ENCODE measurements at places on chromosomes 5 and 9.

DNA sequence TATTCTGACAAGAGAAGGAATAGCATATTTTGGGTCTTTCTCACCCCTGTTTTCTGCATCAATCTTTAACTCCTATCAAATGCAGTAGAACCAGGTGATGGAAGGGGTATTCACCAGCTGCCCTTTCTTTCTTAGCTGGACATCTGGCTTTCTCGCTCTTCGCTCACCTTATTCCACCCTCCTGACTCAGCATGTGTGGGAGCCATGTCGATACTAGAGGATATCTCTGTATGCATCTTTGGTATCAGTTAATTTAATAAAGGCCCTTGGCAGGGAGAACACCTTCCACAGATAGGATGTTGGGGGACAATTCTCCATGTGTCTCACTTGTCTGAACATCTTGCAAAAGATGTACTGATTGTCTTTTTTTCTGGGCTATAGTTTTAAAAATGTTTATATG, 71.5 kb downstream of the ZNF474 start:
- DNase-seq: no peak

DNA sequence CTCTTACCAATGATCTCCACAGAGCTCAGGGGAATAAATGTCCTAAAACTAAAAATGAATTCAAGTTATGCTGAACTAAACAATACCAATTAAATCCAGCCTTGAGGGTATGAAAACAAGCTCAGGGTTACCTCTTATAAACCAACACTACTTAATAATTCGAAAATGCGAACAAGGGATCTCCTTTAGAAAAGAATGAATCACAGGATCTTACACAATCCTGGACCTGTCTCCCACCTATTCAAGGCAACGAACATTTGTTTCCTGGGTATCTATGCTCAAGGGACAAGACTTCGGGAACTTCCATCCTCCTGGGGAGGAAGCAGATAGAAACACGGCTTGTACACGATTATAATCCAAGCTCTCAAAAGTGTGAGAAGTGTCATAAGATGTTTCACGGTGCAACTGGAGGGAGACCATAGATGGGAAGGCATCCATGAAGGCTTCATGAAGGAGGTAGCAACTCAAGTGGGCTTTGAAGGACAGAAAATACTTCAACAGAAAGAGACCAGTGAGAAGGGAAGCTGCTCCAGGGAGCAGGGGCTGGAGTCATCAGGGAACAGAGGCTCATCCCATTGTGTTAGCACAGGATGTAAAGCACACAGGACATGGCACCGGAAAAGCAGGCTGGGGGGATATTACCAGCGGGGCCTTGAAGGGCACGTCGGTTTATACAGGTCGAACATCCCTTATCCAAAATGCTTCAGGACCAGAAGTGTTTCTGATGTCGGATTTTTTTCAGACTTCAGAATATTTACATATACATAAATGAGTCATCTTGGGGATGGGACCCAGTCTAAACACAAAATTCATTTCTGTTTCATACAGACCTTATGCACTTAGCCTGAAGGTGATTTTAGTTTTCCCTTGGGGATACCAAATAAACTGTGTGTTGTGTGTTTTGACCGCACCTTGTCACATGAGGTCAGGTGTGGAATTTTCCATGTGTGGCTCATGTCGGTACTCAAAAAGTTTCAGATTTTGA, 87.4 kb downstream of the TLE1 start:
- DNase-seq: no peak

DNA sequence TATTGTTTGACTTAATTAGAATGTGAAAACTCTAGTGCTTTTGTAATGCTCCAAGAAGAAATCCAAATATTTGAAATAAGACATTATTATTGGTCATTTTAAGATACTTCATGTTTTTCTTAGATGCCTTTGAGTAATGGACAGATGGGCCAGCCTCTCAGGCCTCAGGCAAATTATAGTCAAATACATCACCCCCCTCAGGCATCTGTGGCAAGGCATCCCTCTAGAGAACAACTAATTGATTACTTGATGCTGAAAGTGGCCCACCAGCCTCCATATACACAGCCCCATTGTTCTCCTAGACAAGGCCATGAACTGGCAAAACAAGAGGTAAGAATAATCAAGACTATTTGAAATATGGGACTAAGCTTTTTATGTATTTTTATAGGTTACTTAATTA, 69.2 kb upstream of the SREK1 start:
- DNase-seq: no peak

GRCh38 chr5:156716591-156717380, 133.3 kb upstream of the PPP1R2B start:
- no peak for DNase-seq

DNA sequence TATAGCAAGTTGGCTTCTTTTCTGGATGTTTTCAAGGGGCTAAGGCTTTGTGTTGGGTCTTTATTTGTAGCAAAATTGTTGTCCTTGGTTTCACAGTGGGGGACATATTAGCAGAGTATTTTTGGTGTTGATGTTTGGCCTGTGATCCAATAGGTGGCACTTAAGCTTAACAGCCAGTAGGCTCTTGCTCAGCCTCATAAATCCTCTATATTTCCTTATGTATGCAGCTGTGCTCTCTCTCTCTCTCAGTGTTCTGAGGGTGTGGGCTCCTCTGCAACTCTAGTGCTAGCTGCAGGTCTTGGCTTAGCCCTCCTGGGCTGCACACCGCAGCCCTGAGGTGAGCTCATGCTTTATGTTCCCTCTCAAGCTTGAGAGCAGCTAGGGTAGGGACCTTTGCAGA, 195.0 kb upstream of the GHR start:
- DNase-seq: no peak

GRCh38 chr9:108003526-108003925, 514.0 kb upstream of the KLF4 start:
- no peak for DNase-seq

DNA sequence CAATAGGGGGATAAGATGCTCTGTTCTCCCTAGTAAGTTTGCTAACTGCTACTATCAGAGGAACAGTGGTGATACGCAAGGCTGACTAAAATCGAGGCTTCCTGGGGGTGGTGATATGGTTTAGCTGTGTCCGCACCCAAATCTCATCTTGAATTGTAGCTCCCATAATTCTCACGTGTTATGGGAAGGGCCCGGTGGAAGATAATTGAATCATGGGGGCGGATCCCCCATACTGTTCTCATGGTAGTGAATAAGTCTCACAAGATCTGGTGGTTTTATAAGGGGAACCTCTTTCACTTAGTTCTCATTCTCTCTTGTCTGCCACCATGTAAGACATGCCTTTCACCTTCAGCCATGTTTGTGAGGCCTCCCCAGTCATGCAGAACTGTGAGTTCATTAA, 135.1 kb downstream of the LHFPL2 start:
- no peak for DNase-seq

DNA sequence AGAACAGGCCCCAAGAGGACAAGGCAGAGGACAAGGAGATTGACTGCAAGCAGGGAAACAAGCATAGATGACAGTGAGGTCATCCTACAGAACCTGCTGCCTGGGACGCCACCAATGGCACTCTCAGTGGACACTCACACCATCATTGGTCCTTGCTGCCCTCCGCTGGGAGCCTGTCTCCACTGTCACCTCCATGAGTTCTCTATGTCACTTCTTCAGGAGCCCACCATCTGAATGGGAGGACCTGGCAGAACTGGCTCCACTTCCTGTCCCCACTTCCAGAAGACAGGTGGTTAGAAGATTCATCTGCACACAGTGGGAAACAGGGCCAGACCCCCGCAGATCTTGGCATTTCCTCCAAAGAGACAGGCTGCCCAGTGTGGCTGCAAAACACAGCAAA, 188.9 kb downstream of the HSD17B3 start:
- no peak for DNase-seq

DNA sequence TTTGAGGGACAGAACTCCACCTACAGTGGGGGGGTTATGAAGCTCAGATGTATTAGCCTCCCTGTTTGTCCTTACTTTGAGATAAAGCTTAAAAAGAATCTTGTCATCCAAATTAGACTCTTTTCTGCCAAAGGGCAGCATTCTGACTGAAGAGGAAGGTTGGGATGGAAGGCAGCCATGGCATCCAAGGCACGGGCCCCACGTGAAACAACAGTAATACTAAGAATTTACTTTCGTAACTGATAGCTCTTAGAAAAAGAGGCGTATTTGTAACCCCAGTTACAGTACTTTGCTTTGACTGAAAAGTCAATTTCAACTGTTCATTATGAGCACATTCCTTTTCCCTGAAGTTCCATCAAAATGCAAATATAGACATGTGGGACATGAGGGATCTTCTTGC, 168.5 kb downstream of the ARRDC3 start:
- no peak for DNase-seq

GRCh38 chr5:174098694-174099093, 53.2 kb downstream of the NSG2 start:
- DNase-seq: no peak

Measured in AG08395 (cell line).